Activated CD4-positive, alpha-beta T cell treated with anti-CD3 and anti-CD28 coated beads, Interleukin-2, amount 50 U/mL, for 4 hours (primary cell): ENCODE measurements at places on chromosomes 1 and 21.

DNA sequence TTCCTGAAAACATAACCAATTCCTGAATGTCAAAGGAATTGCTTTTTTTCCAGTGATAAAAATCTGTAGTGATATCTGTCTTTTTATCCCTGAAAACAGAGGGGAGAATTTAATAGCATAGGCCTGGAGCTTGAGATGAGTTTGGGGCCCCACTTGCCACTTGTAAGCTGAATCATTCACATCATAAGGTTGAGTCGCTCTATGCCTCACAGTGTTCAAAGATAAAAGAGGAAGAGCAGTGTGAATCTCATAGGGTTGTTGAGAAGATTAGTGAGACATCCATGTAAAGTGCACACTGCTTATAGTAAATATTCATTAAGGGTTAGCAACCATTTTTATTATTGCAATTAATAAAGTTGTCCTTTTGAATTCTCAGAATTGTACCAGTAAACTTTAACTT lies 271.3 kb downstream of the DNM3 start:
- no peak for DNase-seq

DNA sequence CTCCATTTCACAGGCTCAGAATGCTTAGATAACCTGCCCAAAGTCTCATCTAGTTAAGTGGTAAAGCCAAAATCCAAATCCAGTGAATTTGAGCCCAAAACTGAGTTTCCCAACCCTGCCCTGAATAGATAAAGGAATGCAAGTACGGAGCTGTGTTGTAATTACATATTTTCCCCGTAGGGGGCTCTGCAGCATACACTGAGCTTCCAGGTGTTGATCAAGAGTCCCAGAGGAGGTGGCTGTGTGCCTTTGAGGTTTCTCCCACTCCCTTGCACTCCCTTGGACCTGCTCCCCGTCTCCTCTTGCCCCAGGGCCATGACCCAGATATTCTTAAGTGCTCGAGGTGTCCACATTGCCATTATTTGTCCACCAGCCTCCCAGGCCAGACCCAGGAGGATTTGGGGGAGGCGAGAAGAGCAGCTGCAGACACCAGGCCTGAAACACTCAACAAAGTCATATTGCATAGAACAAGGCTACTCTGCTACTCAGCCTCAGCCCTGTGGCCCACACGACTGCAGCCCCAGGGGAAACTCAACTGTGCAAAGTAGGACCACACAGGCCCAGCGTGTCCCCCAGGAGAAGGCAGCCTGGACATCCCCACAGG lies 18.4 kb upstream of the LY9 start:
- no peak for DNase-seq

GRCh38 chr1:202034683-202035462 lies 24.5 kb downstream of the ELF3 start:
- no peak for DNase-seq

- no peak for DNase-seq
Measured at GRCh38 chr1:179017383-179018326, 8.0 kb upstream of the FAM20B start.

DNA sequence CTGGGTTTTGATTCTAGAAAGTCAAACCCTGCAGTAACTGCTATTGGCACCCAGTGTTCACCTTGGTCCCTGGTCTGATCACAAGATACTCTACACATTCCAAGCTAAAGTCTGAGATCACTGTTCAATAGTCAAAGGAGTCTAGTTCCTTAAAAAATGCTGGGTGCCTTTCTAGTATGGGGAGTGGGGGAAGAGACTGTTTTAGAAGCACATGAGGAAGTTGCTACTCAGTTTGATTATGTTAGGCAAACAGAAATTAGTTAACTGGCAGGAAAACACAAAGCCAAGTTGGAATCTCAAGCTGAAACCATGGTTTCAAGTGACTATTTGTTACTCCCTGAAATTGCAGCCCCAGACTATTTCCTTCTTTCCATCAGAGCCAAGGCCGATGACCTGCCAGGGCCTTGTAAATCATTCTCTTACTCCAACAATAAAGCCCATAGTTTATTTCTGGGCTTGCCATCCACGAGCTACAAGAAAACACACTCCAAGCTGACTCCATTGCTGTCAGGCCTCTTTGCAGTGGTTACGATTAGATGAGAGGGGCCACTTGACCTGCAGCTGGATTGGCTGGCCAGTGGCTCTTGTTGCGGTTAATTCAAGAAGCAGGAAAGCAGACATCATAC lies 21.1 kb upstream of the VTCN1 start:
- no peak for DNase-seq

- no peak for DNase-seq
Measured at GRCh38 chr1:106876384-106876783, 180.1 kb upstream of the PRMT6 start.

GRCh38 chr1:39529901-39530535 lies 38.6 kb downstream of the BMP8A start:
- DNase-seq: no peak
